Vagina (tissue), 2 donors: ENCODE measurements at places on chromosomes 5 and 9.

DNA sequence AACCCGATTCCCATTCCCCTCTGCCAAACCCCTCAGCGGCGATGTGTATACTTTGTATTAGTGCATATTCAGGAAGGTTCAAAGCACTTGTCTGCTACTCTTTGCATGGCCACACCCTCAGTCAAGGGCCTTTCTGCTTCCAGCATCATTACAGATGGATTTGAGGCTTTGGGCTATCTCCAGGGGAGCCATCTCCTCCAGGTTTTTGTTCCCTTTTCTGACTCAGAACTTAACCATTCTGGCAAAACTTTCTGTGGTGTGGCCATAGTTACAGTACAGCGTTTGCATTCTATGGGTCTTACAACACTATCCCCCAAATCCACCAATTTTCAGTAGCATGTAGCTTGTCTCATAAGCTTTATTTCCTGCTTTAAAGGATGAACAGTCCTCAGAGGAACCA, 36.0 kb upstream of the SVEP1 start:
- no peak for DNase-seq

GRCh38 chr5:132776131-132776937, 705 bp downstream of the SEPTIN8 start:
- no peak for DNase-seq

DNA sequence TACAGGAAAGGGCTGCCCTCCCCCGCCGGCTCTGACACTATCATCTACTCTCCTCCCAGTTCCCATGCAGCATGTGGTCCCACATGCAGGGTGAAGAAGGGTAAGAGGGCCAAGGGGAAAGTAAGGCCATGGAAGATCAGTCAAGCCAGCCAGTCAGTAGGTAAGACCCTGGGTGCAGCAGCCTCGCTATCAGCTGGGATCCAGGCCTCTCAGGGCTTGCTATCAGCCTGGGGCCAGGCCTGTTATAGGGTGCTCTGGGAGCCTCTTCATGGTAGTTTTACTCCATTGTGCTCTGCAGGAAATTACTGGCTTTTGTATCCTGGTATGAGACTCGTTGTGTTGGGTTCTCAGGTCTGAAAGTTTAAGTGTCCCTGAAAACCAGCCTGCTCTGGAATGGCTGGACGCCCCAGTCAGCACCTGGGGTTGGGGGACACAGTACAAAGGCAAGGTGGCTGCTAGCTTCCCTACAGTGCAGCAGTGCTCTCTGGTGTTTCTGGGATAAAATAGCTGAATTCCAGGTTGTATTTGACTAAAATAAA, 21.4 kb downstream of the SLC22A4 start:
- DNase-seq: peak; percentile 76

- no peak for DNase-seq
Observed at GRCh38 chr5:178356431-178356872, 123.8 kb upstream of the PHYKPL start.

GRCh38 chr5:60494635-60495034, 205.3 kb downstream of the DEPDC1B start:
- DNase-seq: no peak

GRCh38 chr9:89839449-89839848, 234.6 kb downstream of the GADD45G start:
- no peak for DNase-seq

DNA sequence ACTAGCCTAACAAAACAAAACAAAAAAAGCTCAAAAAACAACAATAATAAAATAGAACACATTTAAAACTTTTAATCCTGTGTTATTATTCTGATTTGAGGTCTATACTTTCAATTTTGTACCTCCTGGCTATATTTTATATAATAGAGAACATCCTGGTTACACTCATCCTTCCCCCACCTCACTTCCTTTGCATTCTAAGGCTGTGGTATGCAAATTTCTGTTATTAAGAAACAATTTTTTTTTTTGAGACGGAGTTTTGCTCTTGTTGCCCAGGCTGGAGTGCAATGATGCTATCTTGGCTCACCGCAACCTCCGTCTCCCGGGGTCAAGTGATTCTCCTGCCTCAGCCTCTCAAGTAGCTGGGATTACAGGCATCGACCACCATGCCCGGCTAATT, 3.1 kb upstream of the RPL37 start:
- no peak for DNase-seq

GRCh38 chr9:80163889-80164288, 592.1 kb downstream of the TLE4 start:
- DNase-seq: no peak

GRCh38 chr5:172872997-172873491, 39.0 kb downstream of the ERGIC1 start:
- no peak for DNase-seq

DNA sequence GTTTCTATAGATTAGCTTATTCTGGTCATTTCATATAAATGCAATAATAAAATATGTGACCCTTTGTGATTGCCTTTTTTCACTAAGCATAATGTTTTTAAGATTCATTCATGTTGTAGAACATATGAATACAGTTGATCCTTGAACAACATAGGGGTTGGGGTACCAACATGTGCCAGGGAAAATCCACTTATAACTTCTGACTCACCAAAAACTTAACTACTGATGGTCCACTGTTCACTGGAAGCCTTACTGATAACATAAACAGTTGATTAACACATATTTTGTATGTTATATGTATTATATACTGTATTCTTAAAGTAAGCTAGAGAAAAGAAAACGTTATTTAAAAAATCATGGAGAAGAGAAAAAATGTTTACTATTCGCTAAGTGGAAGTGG, 12.1 kb downstream of the ARHGEF37 start:
- no peak for DNase-seq

GRCh38 chr9:137317718-137318511, 15.8 kb upstream of the NRARP start:
- DNase-seq: no peak

GRCh38 chr5:154642499-154643245, 112.5 kb upstream of the LARP1 start:
- no peak for DNase-seq

DNA sequence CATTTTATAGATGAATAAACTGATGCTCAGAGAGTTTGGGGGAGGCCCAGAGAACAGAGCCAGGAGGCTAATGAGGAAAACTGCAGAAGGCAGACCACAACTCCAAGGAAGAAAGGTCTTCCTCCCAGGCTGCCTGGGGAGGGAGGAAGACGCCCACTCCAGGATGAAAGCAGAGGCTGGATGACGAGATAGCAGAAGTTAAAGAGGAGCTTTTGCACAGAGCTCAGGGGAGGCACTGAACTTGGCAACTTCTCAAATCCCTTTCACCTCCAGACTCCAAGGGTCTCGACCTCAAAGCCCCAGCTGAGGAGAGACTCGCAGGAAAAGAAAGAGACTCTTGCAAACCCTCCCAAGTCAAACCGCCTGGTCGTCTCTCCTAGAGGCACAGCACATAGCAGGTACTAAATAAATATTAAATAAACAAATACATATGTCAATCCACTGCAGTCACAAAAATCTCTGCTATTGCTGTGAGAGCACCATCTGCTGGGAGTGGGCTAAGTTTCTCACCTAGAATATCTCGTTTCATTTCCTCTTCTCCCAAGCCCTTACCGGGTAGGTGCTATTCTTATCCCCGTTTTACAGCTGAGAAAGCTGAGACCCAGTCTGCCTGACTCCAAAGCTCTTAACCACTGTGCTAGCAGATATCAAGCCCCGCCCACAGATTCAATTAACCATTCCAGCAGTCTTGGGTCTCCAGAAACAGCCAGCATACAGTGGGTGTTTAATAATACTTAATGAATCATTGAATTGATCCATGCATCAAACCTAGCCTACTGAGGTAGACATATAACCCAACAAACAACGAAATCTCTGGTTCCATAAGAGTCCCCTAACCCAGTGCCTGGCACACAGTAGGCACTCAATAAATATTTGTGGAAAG, 97.8 kb upstream of the HAND1 start:
- DNase-seq: peak; percentile 42

GRCh38 chr5:137888466-137888862, 793 bp upstream of the PKD2L2 start:
- DNase-seq: no peak

- DNase-seq: no peak
Observed at GRCh38 chr5:71932131-71932654, 175.1 kb upstream of the MAP1B start.

DNA sequence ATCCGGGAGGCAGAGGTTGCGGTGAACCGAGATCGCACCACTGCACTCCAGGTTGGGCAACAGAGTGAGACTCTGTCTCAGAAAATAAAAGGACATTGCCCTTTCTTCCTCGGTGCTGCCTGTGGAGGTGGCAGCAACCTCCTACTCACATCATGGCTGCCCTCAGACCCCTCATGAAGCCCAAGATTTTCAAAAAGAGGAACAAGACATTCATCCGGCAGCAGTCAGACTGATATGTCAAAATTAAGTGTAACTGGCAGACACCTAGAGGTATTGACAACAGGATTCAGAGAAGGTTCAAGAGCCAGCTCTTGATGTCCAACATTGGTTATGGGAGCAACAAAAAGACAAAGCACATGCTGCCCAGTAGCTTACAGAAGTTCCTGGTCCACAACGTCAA, 12.6 kb upstream of the PAX5 start:
- no peak for DNase-seq

- DNase-seq: no peak
Observed at GRCh38 chr5:8865266-8865665, 680.6 kb downstream of the SEMA5A start.

DNA sequence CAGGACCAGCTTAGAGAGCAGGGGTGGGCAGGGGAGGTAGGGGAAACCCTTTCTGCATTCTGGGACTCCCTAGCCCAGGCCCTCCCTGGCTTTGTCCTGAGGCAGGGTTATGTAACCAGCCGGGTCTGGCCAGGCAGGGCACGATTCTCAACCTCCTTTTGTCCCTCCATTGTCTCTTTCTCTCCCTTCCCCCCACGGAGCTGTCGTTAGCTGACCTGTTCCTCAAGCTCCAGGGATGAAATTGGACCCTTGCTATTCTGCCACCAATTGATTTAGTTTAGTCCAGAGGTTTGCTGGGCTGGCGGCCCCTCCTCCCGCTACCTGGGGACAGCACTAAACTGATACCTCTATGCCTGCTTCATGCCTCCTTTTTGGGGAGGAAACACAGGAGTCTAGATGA, 9.4 kb upstream of the NDST1 start:
- no peak for DNase-seq

DNA sequence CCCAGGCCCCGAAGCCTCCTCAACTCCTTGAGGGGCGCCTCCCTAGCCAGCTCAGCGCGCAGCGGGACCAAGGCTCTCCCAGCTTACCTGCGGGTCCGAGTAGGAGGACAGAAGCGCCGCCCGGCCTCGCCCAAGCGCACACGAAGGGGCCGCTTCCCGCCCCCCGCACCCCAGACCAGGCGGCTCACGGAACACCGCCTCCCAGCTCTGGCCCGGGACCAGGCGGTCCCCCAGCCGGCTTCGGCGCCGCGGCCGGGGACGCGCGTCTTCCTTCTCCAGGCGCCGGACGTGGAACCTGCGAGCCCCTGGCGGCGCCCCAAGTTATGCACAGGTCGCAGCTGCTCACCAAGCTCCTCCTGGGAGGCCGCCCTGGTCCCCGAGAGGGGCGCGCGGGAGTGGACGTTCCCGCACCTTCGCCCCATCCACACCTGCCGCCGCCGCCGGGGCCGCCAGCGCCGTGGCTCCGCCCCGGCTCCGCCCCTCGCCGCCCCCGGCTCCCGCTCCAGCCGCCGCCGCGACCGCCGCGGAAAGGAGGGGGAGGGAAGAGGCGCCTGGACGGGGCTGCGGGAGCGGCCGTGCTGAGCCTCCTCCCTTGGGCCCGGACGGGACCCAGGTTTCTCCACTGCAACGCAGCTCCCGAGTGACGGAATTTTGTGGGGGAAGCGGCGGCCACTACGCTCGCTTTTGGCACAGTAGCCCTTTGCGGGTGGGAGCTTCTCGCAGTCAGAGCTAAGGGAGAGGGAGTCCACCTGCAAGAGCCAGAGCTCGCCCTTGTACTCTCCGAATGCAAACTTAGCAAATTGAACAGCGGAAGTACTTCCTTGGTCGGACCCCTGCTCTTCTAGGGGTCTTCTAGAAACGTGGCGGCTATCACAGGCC, 77.5 kb upstream of the IFNE start:
- DNase-seq: no peak

GRCh38 chr9:37996819-37997217, 72.2 kb downstream of the SHB start:
- DNase-seq: no peak

- DNase-seq: no peak
Observed at GRCh38 chr9:14097666-14098415, 216.1 kb downstream of the NFIB start.

GRCh38 chr9:80233102-80233843, 661.5 kb downstream of the TLE4 start:
- no peak for DNase-seq

GRCh38 chr5:912280-913091, 19.8 kb downstream of the TRIP13 start:
- no peak for DNase-seq

DNA sequence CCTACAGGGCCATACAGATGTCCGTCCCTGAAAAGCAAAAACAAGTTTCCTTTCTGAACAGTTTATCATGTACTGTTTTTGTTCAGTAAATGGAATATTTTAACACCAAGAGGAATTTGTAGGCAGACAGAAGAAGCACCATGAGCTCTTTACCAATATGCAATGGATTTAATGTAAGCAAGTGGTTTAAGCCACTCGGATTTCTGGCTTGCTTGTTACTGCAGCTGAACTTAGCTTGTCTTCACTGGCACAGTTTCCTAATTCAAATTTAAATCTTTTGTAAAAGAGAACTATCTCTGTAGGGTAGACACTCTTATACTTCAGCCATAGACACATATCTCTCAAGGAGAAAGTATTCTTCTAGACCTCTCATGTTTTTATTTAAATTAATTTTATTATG, 12.7 kb upstream of the EBF1 start:
- DNase-seq: no peak

- no peak for DNase-seq
Observed at GRCh38 chr9:20619487-20620200, 2.7 kb downstream of the MLLT3 start.

DNA sequence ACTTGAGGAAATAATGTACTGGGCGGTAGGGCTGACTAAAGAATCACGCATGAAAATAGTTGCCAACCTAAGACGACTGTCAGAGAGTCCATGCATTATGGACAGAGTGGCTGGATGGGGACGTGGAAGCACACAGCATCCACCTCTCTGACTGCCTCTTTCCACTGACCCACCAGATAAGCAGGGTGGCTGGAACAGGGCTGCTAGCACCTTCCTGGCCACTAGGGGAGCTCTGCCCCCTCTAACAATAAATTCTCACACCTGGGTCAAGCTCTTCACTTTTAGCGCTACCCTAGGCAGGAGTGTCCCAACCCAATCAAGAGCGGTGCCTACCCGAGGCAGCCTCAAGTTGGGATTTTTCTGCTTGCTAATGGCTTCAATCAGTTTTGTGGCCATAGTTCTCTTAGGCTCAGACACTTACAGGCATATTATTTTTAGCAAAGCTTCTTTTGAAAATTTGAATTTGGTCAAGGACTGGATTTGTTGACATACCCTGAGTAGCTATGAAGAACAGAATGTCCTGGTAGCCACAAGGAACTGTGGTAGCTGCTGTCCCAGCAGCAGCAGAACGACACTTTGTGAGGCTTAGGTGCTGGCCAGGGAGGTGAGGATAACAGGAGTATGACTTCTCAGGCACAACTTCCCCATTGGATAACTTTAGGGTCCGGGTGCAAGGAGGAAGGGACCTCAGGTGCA, 6.9 kb upstream of the TPM2 start:
- no peak for DNase-seq
